ENCODE measurements at places on chromosomes 1 and 21.
A peak's percentile ranks its signal among the peaks of the same experiment; 100 is the strongest.

DNA sequence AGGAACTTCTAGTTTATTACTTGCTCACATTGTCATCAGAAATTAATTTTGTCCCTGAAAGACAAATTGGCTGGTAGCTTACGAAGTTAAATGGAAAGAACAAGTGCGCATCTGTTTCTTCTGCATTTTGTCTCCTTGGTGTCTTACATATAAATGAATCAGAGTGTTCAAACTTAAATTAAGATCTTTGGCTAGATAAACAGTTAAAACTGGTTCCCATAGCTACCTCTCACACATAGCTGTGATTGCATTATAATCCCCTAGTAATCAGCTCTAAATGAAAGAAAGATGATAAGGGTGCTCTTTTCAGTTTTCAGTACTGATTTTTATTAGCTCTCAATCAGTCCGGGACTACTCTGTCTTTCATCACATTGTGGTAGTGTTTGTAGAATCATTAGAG lies 124.2 kb upstream of the LMO4 start:
- DNase-seq, result no peak

- peak; percentile 52 for DNase-seq
Observed at GRCh38 chr1:183655562-183656075, 2.5 kb upstream of the APOBEC4 start.

- no peak for DNase-seq
Observed at GRCh38 chr1:209985002-209985401, 47.0 kb downstream of the SYT14 start.

GRCh38 chr1:180923887-180924286 lies 11.2 kb downstream of the KIAA1614 start:
- DNase-seq, result no peak

GRCh38 chr21:40686526-40686925 lies 160.4 kb downstream of the DSCAM start:
- no peak for DNase-seq

GRCh38 chr1:171087896-171088295 lies 2.8 kb upstream of the FMO3 start:
- DNase-seq, result no peak

GRCh38 chr1:10253149-10253548 lies 42.8 kb downstream of the KIF1B start:
- no peak for DNase-seq

DNA sequence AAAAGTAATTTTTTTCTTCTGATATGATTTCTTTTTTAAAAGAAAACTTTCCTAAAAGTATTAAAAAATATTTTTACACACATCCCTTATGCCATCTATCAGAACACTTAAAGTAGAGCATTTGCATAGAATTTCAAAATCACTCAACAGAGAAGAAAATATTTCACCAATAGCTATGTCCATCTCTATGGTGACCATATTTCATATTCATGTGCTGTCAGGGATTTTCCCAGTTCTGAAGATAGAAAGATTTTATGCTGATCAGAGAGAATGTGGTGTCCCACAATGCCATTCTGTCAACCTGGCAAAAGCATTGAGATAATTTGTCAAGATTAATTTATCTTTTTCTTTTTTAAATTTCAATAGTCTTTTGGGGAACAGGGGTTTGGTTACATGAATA lies 87.0 kb downstream of the C4BPA start:
- no peak for DNase-seq

- no peak for DNase-seq
Observed at GRCh38 chr21:46160907-46161632, 5.7 kb upstream of the FTCD start.

- no peak for DNase-seq
Observed at GRCh38 chr1:17185485-17185860, 19.5 kb upstream of the PADI1 start.

GRCh38 chr1:36786425-36786824 lies 247.9 kb downstream of the GRIK3 start:
- no peak for DNase-seq

- DNase-seq, result no peak
Observed at GRCh38 chr1:82775406-82776000, 974.8 kb downstream of the ADGRL2 start.

GRCh38 chr1:214569357-214570004 lies 18.1 kb upstream of the PTPN14 start:
- DNase-seq, result no peak

- no peak for DNase-seq
Observed at GRCh38 chr1:78301141-78301540, 189.6 kb upstream of the PTGFR start.

GRCh38 chr1:220791956-220792355 lies 5.2 kb downstream of the MTARC1 start:
- no peak for DNase-seq

GRCh38 chr1:203557390-203557789 lies 63.4 kb downstream of the OPTC start:
- DNase-seq, result no peak

GRCh38 chr21:41799763-41800162 lies 32.9 kb upstream of the RIPK4 start:
- DNase-seq, result no peak

GRCh38 chr1:3481836-3482375 lies 27.4 kb downstream of the ARHGEF16 start:
- no peak for DNase-seq

DNA sequence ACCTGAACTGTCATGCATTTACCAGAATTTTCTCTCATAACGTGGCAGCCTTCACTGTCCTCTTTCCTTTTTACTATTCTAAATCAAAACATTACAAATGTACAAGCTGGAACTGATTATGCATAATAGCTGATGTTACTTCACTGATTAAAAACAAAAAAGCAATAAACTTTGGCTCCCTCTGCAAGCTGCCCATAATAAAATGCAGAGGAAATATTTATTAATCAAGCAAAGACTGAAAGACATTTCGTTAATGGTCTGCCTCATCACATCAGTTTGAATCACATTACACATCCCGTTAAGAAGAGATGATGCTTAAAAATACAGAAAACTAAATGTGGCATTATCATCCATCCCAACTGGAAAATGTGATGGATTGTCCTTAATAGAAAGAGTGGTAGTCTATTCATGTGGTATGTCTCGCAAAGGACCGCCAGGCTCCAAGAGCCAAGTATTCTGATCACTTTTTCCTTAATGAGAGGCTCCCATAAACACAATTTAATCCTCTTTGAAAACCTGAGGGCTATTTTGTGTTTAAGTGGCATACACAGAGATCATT lies 225.3 kb downstream of the RGS7 start:
- no peak for DNase-seq

DNA sequence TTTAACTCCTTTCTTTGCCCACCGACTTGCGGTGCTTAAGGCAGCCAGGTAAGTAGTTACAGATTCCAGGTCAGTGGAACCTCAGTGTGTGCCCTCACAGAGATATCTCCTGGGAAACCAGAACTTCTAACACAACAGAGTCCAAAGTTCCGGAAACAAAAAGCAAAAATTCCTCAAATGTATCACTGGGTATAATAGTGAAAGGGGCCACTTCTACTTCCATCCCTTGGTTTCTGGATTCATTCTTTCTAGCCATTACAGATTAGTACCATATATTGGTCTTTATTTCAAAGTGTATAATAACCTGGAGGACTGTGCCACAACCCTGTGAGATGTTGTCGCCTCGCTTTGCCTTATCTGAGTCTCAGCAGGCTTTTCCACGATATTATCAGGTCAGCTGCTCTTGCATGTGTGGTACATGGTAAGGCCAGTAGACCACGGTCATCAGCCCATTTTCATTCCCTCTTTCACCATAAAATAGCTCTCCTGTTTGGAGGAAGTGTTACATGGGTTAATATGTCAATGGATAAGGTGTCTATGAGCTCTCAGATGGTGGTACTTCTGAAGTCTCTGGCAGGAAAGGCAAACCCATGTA lies 14.9 kb upstream of the VASH2 start:
- no peak for DNase-seq

DNA sequence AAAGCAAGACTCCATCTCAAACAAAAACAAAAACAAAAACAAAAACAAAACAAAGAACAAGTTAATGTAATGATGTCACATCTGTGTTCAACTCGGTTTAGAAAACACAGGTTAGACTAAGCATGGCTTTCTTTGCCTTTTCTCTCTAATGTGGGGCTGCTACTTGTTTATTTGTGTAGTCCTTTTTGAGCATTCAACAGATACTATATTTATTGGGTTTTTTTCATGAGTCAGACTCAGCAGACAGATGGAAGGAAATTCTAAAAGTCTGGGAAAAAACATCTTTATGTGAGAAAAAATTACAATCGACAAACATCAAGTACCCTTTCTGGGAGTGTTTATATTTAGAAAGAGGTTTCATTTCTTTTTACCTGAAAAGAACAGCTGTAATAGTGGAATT lies 22.3 kb upstream of the OTUD3 start:
- no peak for DNase-seq

DNA sequence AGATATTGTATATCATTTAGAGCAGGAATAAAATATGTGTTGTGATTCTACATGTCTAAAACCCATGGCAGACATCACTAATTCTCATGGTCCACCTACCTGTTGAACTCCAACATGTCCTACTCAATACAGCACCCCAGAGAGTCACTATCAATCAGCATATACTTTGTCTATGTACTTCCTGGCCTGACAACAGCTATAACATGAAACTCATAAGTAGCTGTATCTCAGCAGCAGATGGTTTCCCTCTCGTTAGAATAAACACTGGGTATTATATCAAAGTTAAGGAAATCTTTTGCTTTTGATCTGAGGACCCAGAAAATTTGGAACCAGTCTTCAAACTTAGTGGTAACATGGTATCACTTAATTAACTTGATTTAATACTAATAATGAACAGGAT lies 15.8 kb downstream of the ARPC5 start:
- DNase-seq, result no peak

DNA sequence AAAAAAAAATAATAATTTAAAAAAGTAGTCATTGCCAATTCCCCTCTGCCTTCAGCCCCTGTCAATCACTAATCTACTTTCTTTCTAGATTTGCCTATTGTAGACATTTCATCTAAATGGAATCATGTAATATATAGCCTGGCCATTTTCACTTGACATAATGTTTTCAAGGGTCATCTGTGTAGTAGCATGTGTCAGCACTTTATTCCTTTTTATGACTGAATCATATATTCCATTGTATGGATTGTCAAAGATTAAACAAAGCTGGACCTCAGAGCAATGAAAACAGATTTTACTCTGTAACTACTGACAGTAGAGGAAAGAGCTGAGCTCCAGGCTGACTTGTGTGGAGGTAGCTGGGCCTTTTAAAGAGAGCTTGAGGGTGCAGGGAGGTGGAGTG lies 15.9 kb downstream of the VPS13D start:
- no peak for DNase-seq

- no peak for DNase-seq
Observed at GRCh38 chr1:201346337-201346939, 31.0 kb downstream of the TNNT2 start.

- no peak for DNase-seq
Observed at GRCh38 chr1:91635763-91636162, 135.1 kb downstream of the CDC7 start.
